RCC 7860 (cell line): ENCODE measurements at places on chromosomes 1 and 21.

- no peak for DNase-seq
Measured at GRCh38 chr1:56881417-56881816, 26.8 kb downstream of the C8A start.

GRCh38 chr21:44800103-44800502, 1.5 kb downstream of the UBE2G2 start:
- no peak for DNase-seq

DNA sequence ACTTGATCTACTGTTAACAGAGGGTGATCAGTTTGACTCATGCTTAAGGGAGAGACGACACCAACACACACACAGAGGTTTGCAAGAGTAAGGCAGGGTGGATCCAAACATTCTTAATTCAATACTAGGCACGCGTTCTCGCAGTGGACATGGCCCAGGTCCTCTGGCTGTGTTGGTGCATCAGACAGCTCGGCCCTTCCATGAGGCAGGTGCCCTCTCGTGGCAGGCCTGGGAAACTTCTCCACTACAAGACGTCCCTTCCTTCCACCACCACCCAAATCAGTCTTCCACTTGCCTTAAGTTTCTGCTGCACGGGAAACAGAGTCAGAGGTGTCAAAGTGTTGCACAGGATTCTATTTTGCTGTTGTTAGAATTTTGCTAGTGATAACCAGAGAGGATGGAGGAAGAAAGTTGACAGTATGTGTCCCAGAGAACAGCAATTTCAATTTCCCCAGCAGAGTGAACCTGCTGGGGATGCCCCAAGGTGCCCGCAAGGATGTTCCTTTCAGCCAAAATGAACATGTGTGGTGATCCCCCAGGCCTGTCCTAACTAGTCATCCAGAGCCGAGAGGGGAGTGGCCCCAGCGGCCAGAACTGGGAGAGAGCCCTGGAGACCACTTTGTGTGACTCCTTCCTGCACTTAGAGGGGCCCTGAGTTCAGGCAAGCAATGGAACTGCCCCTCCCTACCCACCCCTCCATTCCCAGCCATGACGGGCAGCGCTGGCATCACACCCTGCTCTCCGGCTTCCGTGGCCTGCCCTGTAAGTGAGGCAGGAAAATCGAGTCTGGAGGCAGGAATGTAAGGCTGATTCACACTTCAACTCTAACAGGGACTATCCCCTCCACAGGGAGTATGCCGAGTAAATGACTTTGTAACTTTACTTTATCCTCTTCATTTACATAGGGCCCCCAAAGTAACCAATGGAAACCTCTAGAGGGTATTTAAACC, 34.8 kb downstream of the MX1 start:
- DNase-seq: peak; percentile 33

GRCh38 chr1:25704267-25704691, 87.7 kb downstream of the MAN1C1 start:
- DNase-seq: no peak

DNA sequence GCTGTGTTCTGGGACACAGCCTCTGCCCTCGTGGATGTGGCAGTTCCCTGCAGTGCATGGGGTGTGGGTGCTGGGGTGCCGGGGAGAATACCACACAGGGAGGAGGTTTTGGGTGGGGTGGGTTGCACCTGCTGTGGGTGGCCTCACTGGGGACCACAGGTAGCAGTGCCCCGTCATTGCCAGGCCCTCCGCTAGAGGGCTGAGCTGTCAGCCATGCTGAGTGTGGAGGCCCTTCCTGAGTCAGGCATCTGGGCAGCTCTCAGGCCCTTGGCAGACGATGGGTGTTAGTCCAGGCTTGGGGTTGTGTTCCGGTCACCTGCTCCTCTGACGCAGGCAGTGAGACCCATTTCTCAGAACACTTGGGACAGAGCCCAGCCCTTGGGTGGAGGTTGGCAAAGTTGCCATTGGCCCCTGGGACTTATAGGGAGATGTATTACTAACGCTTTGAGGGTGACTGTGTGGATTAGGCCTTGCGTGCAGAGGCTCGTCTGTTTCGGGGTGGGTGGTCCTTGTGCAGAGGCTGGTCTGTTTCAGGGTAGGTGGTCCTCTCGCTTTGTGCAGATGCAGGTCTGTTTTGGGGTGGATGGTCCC, 23.9 kb downstream of the PCNT start:
- DNase-seq: no peak

- DNase-seq: no peak
Measured at GRCh38 chr1:6508154-6508815, 16.8 kb upstream of the PLEKHG5 start.

DNA sequence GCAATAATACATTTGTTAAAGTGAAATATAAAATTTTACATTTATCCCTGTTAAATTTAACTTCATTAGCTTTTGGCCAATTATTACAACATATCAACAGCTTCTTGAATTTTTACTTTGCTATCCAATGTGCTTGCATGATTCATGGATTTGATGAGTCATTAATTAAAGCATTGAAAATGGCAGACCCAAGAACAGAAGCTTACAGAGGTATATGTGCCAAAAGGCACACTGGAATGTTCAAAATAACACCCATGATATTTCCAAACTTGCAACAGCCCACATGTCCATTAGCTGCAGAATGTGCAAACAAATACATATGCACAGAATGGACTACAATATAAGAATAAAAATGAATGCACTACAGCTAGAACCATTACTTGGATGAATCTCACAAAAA, 76.4 kb upstream of the MAN1A2 start:
- no peak for DNase-seq

DNA sequence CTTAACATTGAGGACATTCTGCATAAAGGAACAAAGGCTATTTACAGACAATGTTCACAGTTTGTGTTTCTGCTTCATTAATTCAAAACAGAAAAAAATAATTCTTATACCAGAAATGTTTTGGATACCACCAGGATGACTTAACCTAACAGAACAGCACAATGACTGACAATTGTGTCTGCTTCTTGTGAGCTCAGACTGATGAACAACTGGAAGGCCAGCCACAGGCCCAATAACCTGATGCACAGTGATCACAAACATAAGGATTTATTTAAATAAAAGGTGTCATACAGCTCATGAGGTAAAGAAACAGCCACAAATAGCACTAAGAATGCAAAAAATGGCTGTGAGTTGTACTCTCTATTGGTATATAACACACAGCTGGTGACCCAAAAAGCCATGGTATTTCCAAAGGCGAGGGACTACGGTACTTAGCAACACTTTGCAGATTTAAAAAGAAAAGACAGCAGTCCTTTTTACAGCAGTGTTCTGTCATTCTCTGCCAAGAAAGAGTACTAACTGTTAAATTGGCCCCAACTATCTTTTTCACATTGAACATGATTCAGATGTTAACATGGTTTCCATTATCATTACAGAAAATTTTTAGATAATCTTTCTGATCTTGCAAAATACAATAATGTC, 32.1 kb upstream of the DDAH1 start:
- DNase-seq: no peak

DNA sequence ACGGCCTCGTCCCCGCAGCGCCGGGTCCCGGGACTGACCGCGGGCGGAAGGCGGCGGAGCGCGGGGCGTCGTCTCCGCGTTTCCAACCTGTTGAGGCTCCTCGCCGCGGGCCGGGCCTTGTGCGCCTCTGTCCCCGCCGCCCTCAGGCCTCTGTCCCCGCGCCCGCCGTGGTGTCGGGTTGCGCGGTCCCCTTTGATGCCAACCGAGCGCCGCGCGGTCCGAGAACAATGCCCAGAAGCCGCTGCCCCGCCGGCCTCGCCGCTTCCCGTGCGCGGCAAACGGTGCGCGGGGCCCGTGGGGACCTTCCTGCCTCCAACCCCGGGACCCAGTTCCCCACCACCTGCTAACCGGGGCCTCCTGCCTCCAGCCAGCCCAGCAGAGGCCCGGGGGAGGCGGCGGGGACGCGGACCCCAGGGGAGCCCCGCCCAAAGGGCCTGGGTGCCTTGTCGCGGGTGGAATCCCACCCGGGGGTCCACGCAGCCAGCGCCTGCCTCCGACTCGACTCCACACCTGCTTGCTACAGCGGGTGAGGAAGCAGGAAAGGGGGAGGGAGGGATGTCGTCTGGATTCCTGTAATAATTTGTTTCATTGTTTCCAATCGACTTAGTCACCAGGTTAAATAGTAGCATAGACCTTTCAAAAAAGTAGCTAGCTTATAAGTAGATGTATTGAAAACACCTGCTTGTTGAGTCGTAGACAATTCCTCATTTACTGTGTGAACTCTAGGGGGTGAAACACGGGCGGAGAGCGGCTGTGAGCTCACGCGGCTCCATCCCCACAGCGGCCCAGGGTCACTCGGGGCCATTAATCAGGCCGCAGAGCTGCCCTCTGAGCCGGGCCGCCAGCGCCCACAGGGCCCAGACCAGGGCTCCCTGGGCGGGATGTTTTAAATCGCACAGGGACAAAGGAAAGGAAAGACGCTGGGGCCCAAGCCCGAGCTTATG, 1.1 kb downstream of the COL18A1 start:
- peak; percentile 62 for DNase-seq

- no peak for DNase-seq
Measured at GRCh38 chr1:110048923-110049601, 14.6 kb downstream of the STRIP1 start.

DNA sequence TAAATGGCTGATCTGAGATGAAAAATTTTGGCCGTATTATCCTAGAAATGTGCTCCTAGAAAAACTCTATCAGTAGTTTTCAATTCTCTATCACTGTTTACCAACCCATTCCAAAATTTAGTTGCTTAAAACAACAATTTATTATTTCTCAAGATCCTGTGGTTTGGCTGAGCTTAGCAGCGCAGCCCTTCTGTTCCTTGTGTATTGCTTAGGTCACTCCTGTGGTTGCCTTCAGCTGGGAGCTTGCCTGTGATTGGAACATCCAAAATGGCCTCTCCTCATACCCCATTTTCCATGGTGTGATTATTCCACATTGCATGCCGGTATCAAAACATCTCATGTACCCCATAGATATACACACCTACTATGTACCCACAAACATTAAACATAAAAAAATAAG, 22.8 kb upstream of the STUM start:
- DNase-seq: no peak

DNA sequence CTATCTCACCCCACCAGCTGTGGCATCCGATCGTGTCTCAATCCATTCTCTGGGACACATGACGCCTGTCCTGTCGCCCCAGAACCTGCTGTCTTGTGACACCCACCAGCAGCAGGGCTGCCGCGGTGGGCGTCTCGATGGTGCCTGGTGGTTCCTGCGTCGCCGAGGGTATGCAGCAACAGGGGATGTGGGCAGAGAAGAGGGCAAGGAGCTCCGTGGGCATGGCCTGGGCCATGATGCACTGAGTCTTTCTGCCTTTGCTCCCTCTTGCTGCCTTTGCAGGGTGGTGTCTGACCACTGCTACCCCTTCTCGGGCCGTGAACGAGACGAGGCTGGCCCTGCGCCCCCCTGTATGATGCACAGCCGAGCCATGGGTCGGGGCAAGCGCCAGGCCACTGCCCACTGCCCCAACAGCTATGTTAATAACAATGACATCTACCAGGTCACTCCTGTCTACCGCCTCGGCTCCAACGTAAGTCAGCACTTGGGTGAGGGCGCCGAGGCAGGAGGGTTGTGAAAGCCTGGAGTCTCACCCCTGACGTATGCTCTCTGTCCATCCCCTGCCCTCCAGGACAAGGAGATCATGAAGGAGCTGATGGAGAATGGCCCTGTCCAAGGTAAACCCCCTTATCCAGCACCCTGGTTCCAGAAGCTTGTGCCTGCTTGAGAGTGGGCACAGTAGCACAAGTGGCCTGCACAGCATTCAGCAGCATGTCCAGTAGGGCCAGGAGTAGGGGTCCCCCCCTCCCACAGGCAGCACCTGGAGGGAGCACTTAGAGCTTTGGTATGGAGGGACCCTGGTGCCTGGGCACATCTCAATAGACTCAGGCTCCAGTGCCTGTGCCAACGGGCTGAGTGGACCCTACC, 8.8 kb downstream of the TINAGL1 start:
- DNase-seq: no peak

DNA sequence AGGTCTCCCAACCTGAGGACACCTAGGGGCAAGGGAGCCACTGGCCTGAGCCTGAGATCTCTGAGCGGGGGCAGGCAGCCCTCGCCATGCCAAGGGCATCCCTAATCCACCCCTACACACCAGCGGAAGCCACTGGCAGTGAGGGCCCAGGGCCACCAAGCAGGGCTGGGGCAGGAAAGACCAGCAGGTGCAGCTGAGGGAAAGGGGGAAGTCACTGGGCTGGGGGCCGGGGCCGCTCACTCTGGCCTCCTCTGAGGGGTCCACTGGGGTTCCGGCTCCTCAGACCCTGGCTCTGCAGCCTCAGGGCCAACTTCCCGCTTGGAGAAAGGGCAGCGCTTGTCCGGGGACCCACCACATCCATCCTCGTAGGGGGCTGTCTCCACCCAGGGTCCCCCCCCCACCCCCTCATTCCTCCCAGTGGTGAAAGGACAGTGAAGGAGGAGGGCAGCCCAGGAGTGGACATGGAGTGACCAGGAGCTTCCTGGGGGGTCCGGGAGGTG, 42.5 kb upstream of the ACTRT2 start:
- no peak for DNase-seq

- peak; percentile 76 for DNase-seq
Measured at GRCh38 chr1:231584117-231584516, 42.5 kb upstream of the DISC1 start.

GRCh38 chr1:32991819-32992488, 27.3 kb upstream of the RNF19B start:
- no peak for DNase-seq

DNA sequence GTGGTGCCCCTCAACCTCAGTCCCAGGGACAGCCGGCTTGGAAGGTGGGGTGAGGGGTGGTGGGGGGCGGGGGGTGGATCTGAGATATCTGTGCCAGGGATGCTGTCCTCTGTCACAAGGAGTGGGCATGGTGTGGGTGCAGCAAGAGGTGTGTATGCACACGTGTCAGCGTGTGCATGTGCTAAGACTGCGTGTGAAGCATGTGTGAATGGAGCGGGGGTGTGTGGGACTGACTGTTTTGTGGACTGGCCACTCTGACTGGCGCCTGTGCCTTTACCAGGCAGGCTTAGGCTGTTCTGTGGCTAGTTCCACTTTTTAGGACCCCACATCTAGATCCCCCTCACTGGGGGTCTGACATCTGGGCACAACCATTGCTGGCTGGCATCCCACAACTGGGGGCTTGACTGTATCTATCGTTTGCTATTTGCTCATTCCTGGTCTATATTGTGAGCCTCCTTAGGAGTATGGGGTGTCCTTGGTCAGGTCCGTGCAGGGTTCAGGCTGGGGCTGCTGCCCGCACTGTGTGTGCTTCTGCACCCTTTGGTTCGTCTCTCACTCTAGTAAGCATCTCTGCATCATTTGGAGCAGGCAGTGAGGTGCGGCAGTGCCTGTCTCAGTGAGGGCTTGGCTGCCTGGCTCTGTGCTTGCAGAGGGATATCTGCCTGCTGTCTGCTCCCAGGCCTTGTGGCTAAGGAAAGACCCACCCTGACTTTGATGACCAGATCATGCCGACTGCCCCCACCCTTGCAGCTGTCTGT, 1.9 kb downstream of the AMPD2 start:
- DNase-seq: no peak

DNA sequence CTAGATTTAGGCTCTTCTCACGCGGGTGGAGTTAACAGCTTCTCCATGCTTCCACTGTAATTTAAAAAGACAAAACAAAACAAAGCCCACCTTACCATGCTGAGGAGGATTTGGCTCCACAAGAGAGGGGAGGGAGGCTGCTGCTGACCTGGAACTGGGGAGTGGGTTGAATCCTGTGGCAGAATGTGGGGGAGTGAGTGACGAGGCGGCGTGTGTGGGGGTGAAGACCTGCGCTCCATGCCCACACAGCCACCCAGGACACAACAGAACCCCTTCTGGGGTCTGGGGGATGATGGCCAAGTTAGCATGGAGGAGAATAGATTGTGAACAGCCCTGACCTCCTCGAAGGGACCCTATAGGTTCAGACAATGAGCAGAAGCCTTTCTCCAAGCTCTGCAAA, 44.0 kb upstream of the LRRN2 start:
- DNase-seq: no peak

GRCh38 chr21:30718239-30718909, at the start of gene KRTAP21-3:
Gene KRTAP21-3 (minus strand): TSS chr21:30718777. CDS start chr21:30718759, 18 bp downstream.
- peak; percentile 72 for DNase-seq
